Chondrocyte (in vitro differentiated cells): ENCODE measurements at places on chromosomes 5 and 9. TPM values are rescaled to one million over a fixed set of nuclear protein-coding genes. Genes with fewer than 3 reads are reported as not detected.

DNA sequence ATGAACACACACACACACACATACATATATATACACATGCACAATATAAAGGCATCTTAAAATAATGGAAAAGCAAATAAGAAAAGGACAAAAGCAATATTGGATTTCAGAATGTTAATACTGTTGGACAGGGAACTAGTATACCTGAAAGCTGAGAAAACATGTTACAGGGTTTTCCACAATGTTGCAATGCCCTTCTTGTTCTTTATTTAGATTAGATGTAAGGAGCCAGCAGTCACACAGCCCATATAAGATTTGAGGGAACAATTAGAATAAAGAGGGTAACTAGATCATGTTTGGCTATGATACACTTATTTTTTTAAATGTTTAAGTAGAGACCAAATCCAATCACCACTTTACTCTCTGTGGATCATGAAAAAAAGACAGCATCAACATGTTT lies 61.7 kb downstream of the SH3TC2 start:
- DNase-seq: no peak
- H3K27me3 ChIP-seq: peaks cover 7% of the 10 kb centered on the region
- no peak overlapping the region for H3K27ac ChIP-seq
- peaks cover 55% of the 10 kb centered on the region for H3K4me1 ChIP-seq
- H3K36me3 ChIP-seq: no peaks in the 10 kb centered on the region

The ZNF483 gene
- total RNA-seq: 2.2 to 3.5 TPM (median 2.4 TPM) in 3 replicates

DNA sequence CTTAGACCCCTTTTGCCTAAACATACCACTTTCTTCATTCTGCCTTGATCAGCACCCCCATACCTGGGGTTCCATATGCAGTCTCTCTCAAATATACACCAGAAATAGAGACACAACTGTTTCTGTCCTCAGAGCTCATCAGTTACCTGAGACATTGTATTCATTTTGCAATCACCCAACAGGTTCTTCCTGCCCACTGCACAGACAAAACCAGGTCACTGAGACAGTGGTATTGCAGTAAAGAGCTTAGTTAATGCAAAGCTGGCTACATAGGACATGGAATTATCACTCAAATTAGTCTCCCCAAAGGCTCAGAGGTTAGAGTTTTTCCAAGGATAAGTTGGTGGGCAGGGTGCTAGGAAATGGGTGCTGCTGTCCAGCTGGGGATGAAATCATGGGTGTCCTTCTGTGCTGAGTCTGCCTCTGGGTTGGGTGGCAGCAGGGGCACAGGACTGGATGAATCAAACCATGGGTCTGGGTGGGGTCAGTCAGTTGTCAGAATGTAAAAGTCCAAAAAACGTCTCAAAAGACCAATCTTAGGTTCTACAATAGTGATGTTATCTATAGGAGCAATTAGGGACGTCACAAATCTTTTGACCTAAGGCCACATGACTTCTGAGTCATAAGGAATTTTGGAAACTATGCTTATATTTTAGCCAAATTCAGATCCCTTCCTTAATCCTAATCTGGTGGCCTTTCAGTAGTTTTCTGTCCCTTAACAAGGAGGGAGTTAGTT lies 41.0 kb downstream of the KCNV2 start:
- H3K4me1 ChIP-seq: no peaks in the 10 kb centered on the region
- H3K27ac ChIP-seq: no peak overlapping the region
- H3K36me3 ChIP-seq: peaks cover 6% of the 10 kb centered on the region
- no peaks in the 10 kb centered on the region for H3K27me3 ChIP-seq

- H3K4me3 ChIP-seq: no peak overlapping the region
- H3K27ac ChIP-seq: peak overlapping the region; percentile 59
- no peaks in the 10 kb centered on the region for H3K27me3 ChIP-seq
- DNase-seq: no peak
- H3K4me1 ChIP-seq: peaks cover 7% of the 10 kb centered on the region
Observed at GRCh38 chr9:136046554-136046920, 48.6 kb downstream of the NACC2 start.

DNA sequence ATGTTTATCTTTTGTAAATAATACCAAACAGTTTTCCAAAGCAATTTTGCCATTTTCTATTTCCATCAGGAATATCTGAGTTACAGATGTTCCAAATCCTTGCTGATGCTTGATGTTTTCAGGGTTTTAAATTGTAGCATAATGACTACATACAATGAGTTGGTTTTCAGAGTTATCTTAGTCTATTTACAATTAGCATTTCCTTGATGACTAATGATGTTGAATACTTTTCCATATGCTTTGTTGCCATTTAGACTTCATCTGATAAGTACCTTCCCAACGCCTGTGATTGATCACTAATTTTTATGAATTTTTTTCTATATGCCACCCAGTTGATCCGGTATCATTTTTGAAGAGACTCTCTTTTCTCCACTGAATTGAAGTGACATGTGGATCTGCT lies 102.3 kb downstream of the SLC25A46 start:
- no peaks in the 10 kb centered on the region for H3K4me1 ChIP-seq
- H3K4me3 ChIP-seq: no peak overlapping the region
- peaks cover 17% of the 10 kb centered on the region for H3K27me3 ChIP-seq

The FCN2 gene
- not detected in 3 replicates for total RNA-seq

GRCh38 chr9:105216440-105217178 lies 27.8 kb upstream of the SLC44A1 start:
- no peaks in the 10 kb centered on the region for H3K27me3 ChIP-seq
- no peak for DNase-seq
- H3K4me1 ChIP-seq: peaks cover 12% of the 10 kb centered on the region
- H3K36me3 ChIP-seq: no peaks in the 10 kb centered on the region
- no peak overlapping the region for H3K27ac ChIP-seq

DNA sequence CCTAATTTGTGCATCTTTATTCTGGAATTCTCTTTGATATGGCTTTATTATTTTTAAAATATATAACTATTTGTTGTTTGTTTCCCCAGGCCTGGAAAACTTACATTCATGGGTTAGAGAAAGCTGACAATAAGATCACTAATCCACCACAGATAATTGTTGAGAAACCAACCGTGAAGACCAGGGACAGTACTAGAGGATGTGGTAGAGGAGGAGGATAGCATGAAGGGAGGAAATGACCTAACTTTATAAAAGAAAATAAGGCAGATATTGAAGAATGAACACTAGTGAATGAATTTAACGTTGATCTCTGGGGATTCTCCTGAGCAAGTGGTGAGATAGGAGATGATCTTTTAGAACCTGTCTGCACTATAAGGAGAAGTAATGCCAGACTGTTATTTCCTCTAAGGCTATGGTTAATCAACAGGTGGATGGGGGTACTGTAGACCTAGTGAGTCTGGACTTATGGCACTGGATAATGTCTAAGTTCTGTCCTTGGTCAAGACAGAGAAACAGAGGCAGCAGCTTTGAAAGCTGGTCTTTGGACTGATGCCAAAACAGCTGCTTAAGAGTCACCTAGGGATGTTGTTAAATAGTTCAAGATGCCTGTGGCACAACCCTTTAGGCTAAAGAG lies 52.4 kb downstream of the NREP start:
- H3K27ac ChIP-seq: no peak overlapping the region
- no peaks in the 10 kb centered on the region for H3K27me3 ChIP-seq
- H3K36me3 ChIP-seq: no peaks in the 10 kb centered on the region
- H3K4me3 ChIP-seq: no peak overlapping the region

The EQTN gene
- not detected in 3 replicates for total RNA-seq

The OR1J2 gene
- total RNA-seq: not detected in 3 replicates

DNA sequence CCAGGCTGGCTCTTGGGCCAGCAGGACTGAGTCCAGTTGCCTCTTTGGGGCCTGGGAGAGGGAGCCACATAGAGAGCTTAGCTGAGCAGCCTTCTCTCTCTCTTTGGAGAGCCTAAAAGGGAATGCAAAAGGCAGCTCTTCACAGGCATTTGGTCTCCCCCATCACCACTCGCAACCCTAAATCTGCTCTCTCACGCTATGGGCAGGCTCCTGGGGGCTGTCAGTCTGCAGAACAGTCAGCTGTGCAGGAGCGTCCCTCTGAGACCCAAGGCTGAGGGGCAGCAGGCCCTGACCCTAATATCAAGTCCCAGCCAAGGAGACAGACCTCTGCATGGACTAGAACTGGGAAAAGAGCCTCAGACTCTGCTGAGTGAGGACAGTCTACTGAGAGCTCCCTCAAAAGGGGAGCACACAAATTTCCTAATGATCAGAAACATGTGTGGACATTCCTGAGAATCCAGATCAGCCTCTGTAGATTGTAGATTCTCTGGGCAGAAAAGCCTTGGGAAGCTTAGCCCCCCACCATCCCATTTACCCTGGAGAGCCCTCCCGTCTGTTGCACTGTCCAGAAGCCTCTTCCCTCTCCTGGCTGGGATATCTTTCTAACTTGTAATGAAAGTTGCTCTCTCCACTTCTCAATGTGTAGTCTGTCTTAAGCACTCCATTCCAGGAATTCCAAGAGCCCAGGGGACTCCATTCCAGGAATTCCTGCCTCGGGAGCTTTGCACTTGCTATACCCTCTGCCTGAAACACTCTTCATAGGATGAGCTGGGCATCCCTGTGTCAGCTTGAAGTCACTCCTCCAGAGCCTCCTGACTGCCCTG lies 79.4 kb downstream of the FAM114A2 start:
- peaks cover 4% of the 10 kb centered on the region for H3K36me3 ChIP-seq
- H3K27me3 ChIP-seq: no peaks in the 10 kb centered on the region
- DNase-seq: no peak
- peak overlapping the region; percentile 86 for H3K27ac ChIP-seq
- H3K4me1 ChIP-seq: peaks cover 42% of the 10 kb centered on the region

The NMUR2 gene
- total RNA-seq: not detected in 3 replicates

GRCh38 chr9:19649336-19650041 lies 139.3 kb downstream of the SLC24A2 start:
- DNase-seq: no peak
- H3K27me3 ChIP-seq: peaks cover 3% of the 10 kb centered on the region
- no peaks in the 10 kb centered on the region for H3K4me1 ChIP-seq

DNA sequence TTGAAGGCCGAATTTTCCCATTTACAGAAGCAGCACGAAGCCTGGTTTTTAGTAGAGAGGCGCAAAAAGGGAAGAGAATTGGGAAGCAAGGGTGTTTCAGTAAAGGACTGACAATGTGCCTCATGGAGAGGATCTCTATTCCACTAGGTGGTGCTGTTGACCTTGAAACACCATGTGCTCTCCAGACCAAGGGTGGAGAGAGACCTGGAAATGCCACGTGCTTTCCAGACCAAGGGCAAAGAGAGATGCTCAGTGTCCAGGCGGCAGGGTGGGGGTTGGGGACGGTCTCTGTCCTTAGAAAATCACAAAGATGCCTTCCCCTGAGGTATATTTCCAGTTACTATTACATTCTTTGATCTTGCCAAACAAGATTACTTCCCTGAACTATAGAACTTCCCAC lies 425.3 kb downstream of the CSNK1G3 start:
- no peak overlapping the region for H3K4me3 ChIP-seq
- H3K27me3 ChIP-seq: no peaks in the 10 kb centered on the region
- no peaks in the 10 kb centered on the region for H3K36me3 ChIP-seq
- peaks cover 9% of the 10 kb centered on the region for H3K4me1 ChIP-seq

The QRFP gene
- not detected in 3 replicates for total RNA-seq

- H3K4me1 ChIP-seq: no peaks in the 10 kb centered on the region
- DNase-seq: no peak
- no peaks in the 10 kb centered on the region for H3K36me3 ChIP-seq
- H3K4me3 ChIP-seq: no peak overlapping the region
- no peak overlapping the region for H3K27ac ChIP-seq
Observed at GRCh38 chr5:1652873-1653697, 129.3 kb upstream of the LPCAT1 start.
